Stimulated activated naive B cell treated with anti-CD40 and anti-IgM and Interleukin-4, amounts not matched to agents 10 μg/mL and 1 μg/mL and 100 μg/mL, for 72 hours (primary cell): ENCODE measurements at places on chromosomes 13 and 19.
A peak's percentile ranks its signal among the peaks of the same experiment; 100 is the strongest.

DNA sequence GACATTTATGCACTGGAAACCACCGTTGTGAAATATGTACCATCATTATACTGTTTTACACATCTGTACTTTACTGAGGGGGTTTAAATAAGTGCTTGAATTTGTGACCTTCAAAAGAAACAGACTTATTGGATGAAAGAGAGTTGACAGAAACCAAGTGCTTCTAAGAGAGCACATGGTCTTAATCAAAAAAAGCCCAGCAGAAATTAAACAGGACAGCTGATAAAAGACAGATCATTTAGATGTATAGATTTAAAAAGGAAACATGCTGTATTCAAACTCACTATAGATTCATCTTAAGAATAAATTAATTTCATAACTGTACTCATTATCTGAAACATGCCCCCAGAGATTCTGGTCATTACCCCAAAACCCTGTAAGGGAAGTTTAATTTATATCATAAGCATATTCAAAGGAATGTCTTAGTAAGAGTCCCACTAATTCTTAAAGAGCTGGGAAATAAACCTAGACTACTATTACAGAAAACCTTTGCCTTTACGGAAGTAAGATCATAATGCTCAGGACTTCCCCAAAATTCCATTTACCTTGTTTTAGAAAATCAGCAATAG is 421.8 kb downstream of the DCT start:
- DNase-seq, result no peak
- no peak overlapping the region for H3K4me3 ChIP-seq
- no peaks in the 10 kb centered on the region for H3K27me3 ChIP-seq

DNA sequence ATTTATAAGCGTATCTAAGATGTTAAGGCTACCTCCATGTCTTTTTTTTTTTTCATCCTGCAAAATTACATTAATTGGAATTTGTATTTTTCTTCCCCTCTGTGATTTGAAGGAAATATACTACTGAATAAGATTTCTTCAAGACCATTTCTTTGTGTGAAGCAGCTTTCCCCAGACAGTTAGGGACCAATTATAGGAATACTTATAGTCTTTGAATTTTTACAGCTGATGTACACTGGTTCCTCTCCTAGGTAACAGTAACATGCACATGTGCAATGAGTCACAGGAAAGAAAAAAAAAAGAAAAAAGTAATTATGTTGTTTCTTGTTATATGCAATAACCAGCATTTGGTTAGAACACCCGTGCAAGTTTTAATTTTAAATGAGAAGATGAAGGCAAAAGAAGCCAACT is 82.0 kb downstream of the PCDH9 start:
- no peak overlapping the region for H3K4me3 ChIP-seq
- no peak overlapping the region for H3K27ac ChIP-seq
- H3K36me3 ChIP-seq, result no peaks in the 10 kb centered on the region

DNA sequence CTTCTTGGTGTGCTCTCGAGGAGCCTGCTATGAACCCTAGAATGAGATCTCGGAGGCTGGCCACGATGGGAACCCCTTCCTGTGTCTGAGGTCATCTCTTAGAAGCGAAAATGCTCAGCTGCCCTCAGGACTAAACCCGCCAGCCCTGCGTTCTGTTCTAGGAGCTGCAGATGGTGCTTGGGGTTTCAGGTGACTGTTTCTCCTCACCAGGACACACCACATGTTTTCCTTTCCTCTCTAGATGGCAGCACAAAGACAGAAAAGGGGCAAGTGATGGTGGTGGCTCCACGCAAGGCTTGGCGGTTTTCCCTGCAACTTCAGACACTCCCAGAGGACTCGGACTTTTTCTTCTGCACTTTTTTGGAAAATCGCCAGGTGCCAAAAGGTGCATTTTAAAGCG is 60.1 kb downstream of the RNASEH2B start:
- H3K36me3 ChIP-seq, result peaks cover 51% of the 10 kb centered on the region
- no peak overlapping the region for H3K27ac ChIP-seq
- DNase-seq, result no peak
- peaks cover 9% of the 10 kb centered on the region for H3K4me1 ChIP-seq
- H3K4me3 ChIP-seq, result no peak overlapping the region

- peak overlapping the region; percentile 99 for H3K4me3 ChIP-seq
- H3K27ac ChIP-seq, result peak overlapping the region; percentile 98
- peaks cover 69% of the 10 kb centered on the region for H3K4me1 ChIP-seq
- H3K27me3 ChIP-seq, result peaks cover 4% of the 10 kb centered on the region
- H3K36me3 ChIP-seq, result peaks cover 32% of the 10 kb centered on the region
Observed at GRCh38 chr19:13155472-13156359, 5.5 kb downstream of the IER2 start.

- H3K4me3 ChIP-seq, result peak overlapping the region; percentile 89
- H3K27ac ChIP-seq, result peak overlapping the region; percentile 94
- H3K4me1 ChIP-seq, result peaks cover 27% of the 10 kb centered on the region
- DNase-seq, result no peak
- peaks cover 12% of the 10 kb centered on the region for H3K27me3 ChIP-seq
Observed at GRCh38 chr19:53333066-53333462, 485 bp upstream of the ZNF845 start.

DNA sequence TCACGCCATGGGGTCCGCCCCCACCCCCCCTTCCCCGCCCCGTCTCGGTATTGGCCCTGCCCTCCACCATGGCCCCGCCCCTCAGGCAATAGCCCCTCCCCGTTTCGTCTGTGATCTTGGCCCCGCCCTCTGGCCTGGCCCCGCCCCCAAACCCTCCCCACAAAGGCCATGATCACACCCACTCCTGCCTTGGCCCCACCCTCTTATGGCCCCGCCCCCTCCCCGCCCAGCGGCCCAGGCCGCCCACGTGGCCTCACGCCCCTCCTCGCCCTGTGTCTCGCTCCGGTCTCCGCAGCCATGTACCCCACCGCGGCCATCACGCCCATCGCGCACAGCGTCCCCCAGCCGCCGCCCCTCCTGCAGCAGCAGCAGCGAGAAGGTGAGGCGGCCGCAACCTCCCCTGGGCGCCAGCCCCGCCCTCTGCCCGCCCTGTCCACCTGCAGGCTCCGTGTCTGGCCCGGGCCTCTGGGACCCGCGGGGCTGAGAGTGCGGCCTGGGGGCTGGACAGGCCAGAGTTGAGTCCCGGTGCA is 61.3 kb downstream of the CELF5 start:
- peak overlapping the region; percentile 32 for H3K4me3 ChIP-seq
- no peak for DNase-seq
- H3K4me1 ChIP-seq, result peaks cover 8% of the 10 kb centered on the region
- no peak overlapping the region for H3K27ac ChIP-seq
- H3K36me3 ChIP-seq, result no peaks in the 10 kb centered on the region

- no peaks in the 10 kb centered on the region for H3K27me3 ChIP-seq
- no peak for DNase-seq
- no peaks in the 10 kb centered on the region for H3K4me1 ChIP-seq
- H3K36me3 ChIP-seq, result no peaks in the 10 kb centered on the region
- H3K4me3 ChIP-seq, result no peak overlapping the region
- H3K27ac ChIP-seq, result no peak overlapping the region
Observed at GRCh38 chr13:70732611-70733010, 624.4 kb upstream of the KLHL1 start.

DNA sequence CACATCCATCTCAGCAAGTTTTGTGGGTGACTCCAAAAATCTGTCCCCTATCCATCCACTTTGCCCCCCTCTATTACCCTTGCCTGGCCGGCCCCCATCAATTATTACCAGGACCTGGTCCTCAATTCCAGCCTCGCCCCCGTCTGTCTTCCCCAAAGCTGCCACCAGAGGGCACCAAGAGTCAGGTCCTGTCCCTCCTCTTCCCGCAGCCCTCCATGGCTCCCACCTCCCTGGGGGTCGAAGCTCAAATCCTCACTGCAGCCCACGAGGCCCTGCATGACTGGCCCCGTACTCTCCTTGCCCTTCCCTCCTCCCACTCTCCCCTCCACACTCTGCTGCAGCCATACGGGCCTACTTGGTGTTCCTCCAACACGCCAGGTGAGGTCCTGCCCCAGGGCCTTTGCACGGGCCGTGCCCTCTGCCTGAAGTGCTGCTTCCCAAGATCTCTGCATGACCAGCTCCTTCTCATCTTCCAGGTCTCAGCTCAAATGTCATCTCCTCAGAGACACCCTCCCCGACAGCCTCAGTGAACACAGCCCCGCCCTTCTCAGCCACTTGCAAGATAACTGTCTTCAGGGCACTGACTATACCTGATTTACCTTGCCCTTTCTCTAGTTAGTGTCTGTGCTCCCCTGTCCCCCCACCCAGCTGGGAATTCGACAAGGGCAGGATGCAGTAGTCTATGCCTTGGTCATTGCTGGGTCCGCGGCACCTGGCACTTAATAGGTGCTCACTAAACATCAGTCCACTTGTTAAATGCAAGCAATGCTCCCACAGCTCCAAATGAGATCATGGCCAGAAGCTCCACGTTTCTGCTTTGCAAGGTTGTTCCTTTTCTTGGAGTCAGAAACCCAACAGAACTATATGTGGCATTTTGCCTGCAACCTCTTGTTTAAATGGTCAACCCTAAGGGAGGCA is 16.8 kb upstream of the SEMA6B start:
- H3K27me3 ChIP-seq, result peaks cover 64% of the 10 kb centered on the region
- peaks cover 3% of the 10 kb centered on the region for H3K4me1 ChIP-seq
- no peak for DNase-seq

DNA sequence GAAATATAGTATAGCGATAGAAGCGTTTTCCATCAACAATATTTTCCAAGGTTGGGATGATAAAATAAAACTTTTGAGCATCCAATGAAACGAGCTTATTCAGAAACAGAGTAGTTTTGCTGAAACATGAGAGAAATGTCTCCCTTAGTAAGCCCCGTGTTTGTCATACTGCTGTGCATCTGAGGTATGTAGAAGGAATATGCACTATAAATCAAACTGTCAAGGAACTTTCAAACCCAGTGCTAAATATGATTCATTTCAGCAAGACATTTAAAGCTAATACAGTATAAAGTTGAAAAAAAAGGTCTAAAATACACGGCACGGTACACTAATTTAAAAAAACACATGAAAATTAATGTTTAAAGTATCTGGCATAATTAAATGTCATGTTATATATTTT is 546.2 kb downstream of the SLITRK5 start:
- no peaks in the 10 kb centered on the region for H3K27me3 ChIP-seq
- no peaks in the 10 kb centered on the region for H3K36me3 ChIP-seq
- DNase-seq, result no peak
- no peak overlapping the region for H3K27ac ChIP-seq
- H3K4me3 ChIP-seq, result no peak overlapping the region

GRCh38 chr13:24650161-24650560 is 30.0 kb upstream of the ATP12A start:
- H3K36me3 ChIP-seq, result no peaks in the 10 kb centered on the region
- peaks cover 31% of the 10 kb centered on the region for H3K27me3 ChIP-seq
- DNase-seq, result no peak
- H3K4me3 ChIP-seq, result no peak overlapping the region

DNA sequence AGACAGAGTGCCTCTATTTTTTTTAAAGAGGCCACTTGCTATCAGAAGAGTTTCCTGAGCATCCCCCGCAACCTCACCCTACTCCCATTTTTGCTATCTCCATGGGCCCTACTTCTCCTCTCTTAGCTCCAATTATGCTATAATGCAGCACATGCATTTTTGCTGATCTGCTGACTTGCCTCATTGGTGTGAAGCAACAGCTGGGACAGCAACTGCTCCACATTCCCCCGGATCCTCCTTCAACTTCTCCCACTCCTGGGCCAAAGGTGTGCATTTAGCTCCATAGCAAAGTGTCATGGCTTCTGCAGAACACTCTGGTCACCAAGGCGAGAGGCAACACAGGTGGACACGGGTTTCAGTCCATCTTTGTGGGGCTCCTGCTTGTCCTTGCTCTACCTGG is 56.7 kb upstream of the USP29 start:
- no peaks in the 10 kb centered on the region for H3K4me1 ChIP-seq
- no peak for DNase-seq
- H3K36me3 ChIP-seq, result no peaks in the 10 kb centered on the region
- H3K27ac ChIP-seq, result no peak overlapping the region
- no peak overlapping the region for H3K4me3 ChIP-seq

DNA sequence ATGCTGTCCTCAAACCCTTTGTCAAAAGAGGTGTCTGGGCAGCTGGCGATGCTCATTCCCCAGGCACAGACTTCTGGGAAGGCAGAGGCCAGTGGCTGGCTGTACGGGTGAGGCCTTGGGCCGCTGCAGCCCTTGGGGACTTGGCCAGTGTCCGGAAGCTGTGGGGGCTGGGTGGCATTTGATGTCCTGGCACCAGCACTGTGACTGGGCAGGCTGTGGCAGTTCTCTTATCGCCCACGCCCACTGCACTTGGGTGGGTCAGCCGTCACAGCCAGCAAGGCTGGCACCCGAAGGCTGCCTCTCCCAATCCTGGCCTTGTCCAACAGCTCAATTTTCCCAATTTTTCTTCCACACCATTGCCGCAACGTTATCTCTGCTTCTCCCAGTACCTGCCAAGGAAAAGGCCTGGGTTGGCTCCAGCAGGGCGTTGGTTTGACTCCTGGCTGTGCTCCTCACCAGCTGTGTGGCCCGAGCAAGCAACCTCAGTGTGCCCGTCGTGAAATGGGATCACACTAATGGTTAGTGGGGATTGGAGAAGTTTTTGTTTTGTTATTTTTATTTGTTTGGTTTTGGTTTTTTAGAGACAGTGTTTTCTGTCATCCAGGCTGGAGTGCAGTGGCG is 12.7 kb upstream of the SLC44A2 start:
- H3K4me3 ChIP-seq, result no peak overlapping the region
- peak overlapping the region; percentile 65 for H3K27ac ChIP-seq
- no peaks in the 10 kb centered on the region for H3K27me3 ChIP-seq
- peaks cover 12% of the 10 kb centered on the region for H3K4me1 ChIP-seq

DNA sequence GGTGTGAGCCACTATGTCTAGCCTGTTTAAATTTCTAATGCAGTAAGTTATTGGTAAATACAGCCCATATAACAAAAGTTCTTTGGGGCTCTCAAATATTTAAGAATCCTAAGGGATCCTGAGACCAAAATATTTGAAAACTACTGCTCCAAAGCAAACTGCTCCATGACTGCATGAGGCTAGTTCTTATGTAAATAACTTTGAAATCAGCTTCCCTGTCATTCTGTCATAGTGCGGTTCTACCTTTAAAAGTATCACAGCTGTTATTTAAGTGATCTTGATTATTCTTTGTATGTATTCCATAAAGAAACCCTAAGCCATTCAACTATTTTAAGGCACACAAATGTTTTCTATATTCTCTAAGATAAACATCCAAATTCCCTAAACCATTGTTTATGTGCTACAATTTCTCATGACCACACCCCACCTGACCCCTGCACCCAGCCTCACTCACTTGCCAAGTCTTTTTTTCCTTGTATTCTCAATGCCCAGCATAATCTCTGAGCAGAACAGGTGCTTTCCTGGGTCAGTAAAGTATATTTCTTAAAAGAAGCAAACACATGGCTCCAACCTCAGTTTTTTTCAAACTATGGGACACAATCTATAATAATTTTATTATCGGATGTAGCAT is 146.6 kb downstream of the RNF17 start:
- H3K4me1 ChIP-seq, result peaks cover 2% of the 10 kb centered on the region
- no peak overlapping the region for H3K4me3 ChIP-seq
- H3K27ac ChIP-seq, result no peak overlapping the region
- H3K36me3 ChIP-seq, result peaks cover 20% of the 10 kb centered on the region
- no peak for DNase-seq

- H3K27ac ChIP-seq, result no peak overlapping the region
- no peak overlapping the region for H3K4me3 ChIP-seq
- no peaks in the 10 kb centered on the region for H3K4me1 ChIP-seq
- peaks cover 14% of the 10 kb centered on the region for H3K27me3 ChIP-seq
- H3K36me3 ChIP-seq, result no peaks in the 10 kb centered on the region
Observed at GRCh38 chr19:30649934-30650614, 277.9 kb downstream of the ZNF536 start.
